ENCODE measurements at places on chromosomes 3 and 15. TPM values are rescaled to one million over a fixed set of nuclear protein-coding genes. Genes with fewer than 3 reads are reported as not detected.

- H3K27me3 ChIP-seq, result peaks cover 46% of the 10 kb centered on the region
- H3K36me3 ChIP-seq, result no peaks in the 10 kb centered on the region
- no peaks in the 10 kb centered on the region for H3K4me1 ChIP-seq
- no peak overlapping the region for H3K4me3 ChIP-seq
Measured at GRCh38 chr15:92385096-92385495, 8.6 kb upstream of the ST8SIA2 start.

The CGNL1 gene
- 2.2 TPM for total RNA-seq

The COL6A6 gene
- total RNA-seq, result not detected

The SLC24A5 gene
- total RNA-seq, result not detected

The POPDC2 gene
- total RNA-seq, result 1.6 TPM

The NDN gene
- not detected for total RNA-seq
